ENCODE measurements at places on chromosomes 3 and 15. TPM values are rescaled to one million over a fixed set of nuclear protein-coding genes. Genes with fewer than 3 reads are reported as not detected.

GOLGA6A gene
- polyA plus RNA-seq = 0.08 TPM

TRAIP gene
- 5.2 TPM for polyA plus RNA-seq

NEK10 gene
- polyA plus RNA-seq = 7.6 TPM

MAN2C1 gene
- 63.2 TPM for polyA plus RNA-seq

FGF12 gene
- 3.7 TPM for polyA plus RNA-seq

LRRC2 gene
- 3.1 TPM for polyA plus RNA-seq

ZNF502 gene
- 6.1 TPM for polyA plus RNA-seq

GUCA1C gene
- not detected for polyA plus RNA-seq

FSIP1 gene
- 0.54 TPM for polyA plus RNA-seq

INSYN1 gene
- 7.0 TPM for polyA plus RNA-seq

TBL1XR1 gene
- polyA plus RNA-seq = 51.7 TPM

HYKK gene
- polyA plus RNA-seq = 2.1 TPM

FGD5 gene
- polyA plus RNA-seq = 18.1 TPM

FOXB1 gene
- not detected for polyA plus RNA-seq

IGF2BP2 gene
- 38.4 TPM for polyA plus RNA-seq

KNG1 gene
- polyA plus RNA-seq = not detected

HOMER2 gene
- polyA plus RNA-seq = 22.6 TPM

CPNE9 gene
- not detected for polyA plus RNA-seq

AHSG gene
- not detected for polyA plus RNA-seq

NGRN gene
- 109 TPM for polyA plus RNA-seq

SLC24A5 gene
- not detected for polyA plus RNA-seq

CCR4 gene
- polyA plus RNA-seq = 1.3 TPM

IQCF5 gene
- polyA plus RNA-seq = not detected

SEMA6D gene
- 59.6 TPM for polyA plus RNA-seq

PRSS50 gene
- 0.30 TPM for polyA plus RNA-seq

STRA6 gene
- 1.3 TPM for polyA plus RNA-seq

ROBO2 gene
- 10.2 TPM for polyA plus RNA-seq

CLRN1 gene
- polyA plus RNA-seq = 0.75 TPM

CLDN16 gene
- polyA plus RNA-seq = 0.45 TPM

SLC12A8 gene
- 1.1 TPM for polyA plus RNA-seq

ITIH1 gene
- polyA plus RNA-seq = not detected

BFSP2 gene
- not detected for polyA plus RNA-seq

GRM2 gene
- 0.62 TPM for polyA plus RNA-seq

GP9 gene
- polyA plus RNA-seq = not detected

HRH1 gene
- polyA plus RNA-seq = 4.9 TPM

Data from muscle of back (tissue), 13 donors.